ENCODE measurements at places on chromosomes 7 and 10.

- DNase-seq: no peak
Measured at GRCh38 chr7:69338144-69338543, 260.1 kb upstream of the AUTS2 start.

DNA sequence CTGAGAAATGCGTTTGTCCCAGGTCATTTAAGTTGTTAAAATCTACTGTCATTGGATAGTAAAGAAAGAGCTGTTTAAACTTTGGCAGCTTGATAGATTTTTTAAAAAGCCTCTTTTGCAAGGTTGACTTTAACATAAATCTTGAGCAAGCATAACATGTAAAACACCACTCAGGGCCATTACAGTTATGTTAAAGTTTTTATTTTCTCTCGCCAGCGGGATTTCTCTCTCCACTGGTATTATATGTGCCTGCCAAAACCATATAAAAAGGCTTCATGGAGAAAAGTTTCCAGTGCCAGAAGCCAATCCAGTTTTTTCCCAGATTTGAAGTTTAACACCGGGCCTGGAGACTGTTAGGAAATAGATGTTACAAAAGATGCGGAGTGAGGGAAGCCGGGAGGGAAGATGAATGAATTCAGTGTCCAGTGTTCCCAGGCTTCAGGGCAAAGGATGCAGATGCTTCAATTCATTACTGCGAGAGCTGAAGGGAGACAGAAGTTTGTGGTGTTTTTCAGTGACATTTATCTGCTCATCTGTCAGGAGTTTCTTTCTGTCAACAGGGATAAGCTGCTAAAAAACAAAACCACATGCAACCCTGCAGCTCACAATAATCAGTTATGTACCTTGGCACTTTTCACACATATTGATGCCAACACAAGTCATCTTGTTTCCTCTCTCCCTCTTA is 155.5 kb downstream of the SPAG6 start:
- DNase-seq: no peak

GRCh38 chr10:89280508-89280907 is 21.3 kb upstream of the IFIT2 start:
- no peak for DNase-seq

GRCh38 chr10:117694190-117694589 is 151.6 kb downstream of the EMX2 start:
- DNase-seq: no peak

- peak; percentile 28 for DNase-seq
Measured at GRCh38 chr10:49173201-49173772, 14.9 kb downstream of the TMEM273 start.

GRCh38 chr7:129702316-129702715 is 90.8 kb downstream of the NRF1 start:
- no peak for DNase-seq

GRCh38 chr7:111931016-111931517 is 275.1 kb downstream of the DOCK4 start:
- DNase-seq: no peak

DNA sequence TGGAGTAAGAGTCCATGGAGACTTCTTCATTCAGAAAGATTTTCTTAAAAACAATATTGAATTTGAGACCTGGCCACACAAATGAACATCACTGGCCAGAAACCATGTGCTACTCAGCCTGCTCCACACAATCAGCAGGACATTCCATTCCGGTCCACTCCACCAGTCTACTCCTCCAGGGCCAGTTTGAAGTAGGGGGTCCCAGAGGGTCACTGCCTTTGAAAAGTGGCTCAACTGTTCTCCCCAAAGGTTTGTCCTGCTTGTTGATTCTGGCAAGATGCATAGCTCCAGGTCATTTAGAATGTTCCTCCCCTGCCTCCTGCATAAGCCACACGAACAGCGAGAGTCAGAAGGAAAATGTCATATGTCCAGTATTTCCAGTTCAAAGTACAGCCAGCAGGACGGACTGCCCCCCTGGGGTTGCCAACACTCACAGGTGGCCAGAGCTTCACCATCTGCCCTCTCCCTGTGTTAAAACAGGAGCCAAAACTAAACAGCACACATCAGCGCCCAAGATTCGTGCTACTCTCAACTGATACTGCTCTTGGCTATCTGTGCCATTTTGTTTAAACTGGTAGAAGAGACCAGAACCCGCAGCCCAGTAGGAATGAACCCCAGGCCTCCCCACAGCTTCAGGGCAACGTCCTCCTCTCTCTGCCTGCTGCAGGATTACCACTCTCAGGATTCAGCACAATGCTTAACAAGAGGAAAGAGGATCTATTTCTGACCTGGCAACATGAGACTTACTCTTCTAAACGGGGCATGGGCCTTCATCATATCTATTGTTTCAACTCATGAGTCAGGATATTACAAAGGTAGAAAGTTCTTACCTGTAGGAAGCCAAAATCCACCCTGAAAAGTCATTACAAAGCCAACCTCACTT is 11.3 kb downstream of the GRB10 start:
- no peak for DNase-seq

- no peak for DNase-seq
Measured at GRCh38 chr7:149741629-149742028, 31.8 kb downstream of the ZNF467 start.

DNA sequence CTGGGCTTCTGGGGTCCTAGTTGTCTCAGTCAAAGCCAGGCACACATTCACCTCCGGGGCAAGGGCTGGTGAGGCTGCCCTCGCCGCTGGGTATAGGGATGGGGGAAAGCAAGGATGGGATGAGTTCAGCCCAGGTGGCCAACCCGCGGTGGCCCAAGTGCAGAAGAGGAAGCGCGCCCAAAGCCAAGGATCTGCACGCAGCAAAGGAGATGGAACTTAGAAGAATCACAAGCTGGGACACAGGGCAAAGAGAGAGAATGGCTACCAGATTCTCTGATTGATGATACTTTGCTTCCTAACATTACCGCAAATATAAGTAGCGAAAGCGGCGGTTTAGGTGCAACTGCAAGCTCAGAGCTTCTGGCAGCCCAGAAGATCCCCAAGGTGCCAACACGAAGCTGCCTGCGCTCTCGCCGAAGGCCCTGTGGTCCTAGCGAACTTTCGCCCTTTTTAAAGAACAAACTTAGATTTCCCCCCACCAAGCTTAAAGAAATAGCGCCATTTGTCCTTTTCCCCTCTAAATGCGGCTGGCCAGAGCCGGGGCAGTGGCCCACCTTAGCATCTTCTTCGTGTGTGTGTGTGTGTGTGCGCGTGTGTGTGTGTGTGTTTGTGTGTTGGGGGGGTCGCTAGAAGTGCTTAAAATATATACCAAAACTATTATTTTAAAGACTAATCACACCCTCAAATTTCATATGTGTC is 927 bp upstream of the MKX start:
- DNase-seq: no peak

- DNase-seq: no peak
Measured at GRCh38 chr7:22826593-22826992, 3.9 kb upstream of the TOMM7 start.

DNA sequence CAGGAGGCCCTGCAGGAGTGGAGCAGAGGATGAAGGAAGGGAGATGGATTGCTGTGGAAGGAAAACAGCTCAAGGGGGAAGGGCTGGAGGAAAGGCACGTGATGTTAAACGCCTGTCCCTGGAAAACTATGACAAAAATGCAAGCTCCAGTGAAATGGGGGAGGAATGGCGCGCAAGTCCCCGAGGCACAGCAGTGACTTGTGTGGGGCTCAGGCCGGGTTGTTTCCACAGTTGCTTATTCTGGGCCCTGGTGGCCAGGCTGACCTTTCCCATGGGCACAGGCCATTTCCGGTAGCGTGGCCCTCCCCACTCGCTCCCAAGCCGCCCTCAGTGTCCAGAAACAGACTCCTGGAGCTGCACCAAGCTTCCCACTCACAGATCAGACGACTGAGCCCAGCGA is 68.1 kb upstream of the PDGFA start:
- DNase-seq: no peak

DNA sequence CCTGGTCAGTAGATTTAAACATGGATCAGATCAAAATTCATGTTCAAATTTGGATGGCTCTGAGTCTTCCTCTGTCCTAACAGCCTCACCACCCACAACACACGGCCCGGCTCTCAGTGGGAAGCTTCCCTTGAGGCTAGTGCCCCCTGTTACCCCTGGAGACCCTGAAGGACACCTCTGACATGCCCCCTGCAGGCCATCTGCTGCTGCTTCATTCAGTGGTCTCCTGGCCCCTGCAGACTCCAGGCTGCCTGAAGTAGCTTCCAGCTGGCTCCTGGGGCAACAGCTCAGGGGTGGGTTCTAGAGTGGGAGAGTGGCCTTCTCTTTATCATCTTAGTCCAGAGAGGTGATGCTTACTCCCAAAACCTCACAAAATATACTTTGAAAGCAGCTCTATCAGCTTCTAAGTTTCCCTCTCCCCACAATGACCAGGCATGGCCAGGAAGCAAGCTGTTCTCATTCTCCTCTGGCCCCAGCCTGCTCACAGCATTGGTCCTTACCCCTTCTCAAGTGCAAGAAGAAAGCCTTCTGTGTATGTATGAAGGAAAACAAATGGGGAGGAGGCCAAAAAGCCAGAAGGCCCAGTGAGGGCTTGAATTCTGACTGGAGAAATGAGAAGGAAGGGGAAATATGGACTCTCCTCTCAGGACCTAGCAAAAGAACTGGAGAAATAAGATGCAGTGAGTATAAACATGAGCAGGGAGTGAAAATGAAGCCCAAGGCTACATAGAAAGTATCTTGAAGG is 189.6 kb upstream of the INHBA start:
- no peak for DNase-seq

DNA sequence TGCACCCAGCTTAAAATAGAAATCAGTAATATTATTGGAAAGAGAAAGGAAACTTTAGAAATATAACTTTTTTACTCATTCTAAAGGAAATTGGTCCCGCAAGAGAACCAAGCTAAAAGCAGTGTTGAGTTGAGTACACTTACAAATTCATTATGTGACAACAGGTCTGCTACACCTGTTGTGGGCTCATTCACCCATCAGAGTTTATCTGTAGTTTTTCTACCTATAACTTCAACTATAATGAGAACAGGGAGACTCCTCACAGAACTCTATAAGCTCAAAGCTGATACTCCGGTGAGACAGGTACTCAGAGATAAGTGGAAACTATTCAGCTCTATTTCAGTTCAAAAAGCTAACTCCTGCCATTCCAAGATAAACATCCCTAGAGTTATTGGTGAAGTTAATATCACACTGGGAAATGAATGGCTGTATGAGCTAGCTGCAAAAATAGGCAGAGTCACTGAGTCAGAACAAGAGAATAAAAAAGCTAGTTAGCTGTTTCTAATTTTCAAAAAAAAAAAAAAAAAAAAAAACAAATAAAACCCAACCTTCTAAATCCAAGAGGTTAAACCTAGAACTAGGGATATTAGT is 121.3 kb downstream of the PPP1R3A start:
- no peak for DNase-seq

- DNase-seq: no peak
Measured at GRCh38 chr10:83343676-83344075, 795.6 kb upstream of the GHITM start.

GRCh38 chr7:157551325-157552070 is 214.7 kb downstream of the DNAJB6 start:
- no peak for DNase-seq

DNA sequence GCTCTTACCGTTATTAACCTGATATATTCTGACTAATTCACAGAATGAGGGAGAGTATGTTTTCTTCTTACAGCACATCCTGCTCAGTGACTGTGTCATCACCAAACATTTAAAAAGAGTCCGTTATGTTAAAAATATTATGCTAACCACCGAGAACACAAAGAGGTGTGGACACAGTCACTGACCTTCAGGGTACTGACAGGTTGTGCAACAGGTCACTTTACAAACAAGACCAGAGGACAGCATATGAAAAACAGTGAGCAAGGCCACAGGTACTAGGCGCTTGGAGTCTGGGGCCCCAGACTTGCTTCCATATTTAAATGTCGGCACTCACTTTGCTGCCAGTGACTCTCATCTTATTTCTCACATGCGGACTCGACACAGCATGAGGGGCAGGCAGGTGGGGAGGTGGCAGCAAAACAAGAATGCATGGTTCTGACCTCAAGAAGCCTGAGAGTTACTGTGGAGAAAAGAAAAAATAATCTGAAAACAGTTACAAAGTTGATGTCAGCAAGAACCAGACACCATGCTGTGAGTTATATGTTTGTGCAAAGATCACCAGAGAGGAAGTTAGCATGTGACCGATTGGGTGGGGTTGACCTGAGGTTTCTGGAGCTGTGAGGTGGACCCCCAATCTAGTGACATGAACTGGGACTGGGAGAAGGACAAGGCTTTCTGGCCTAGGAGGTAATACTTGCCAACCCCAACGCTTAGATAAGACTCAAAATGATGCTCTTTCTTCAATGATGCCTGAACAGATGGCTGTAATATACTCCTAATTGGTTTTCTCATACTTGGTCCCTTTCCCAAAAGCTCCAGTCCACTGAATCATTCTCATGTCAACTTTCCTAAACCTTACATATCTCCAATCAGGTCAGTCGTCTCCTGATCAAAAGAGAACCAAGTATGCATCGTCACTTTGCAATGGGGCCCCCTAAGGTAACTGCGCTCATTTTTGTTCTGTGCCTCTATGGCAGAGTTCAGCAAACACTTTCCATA is 102.4 kb downstream of the HIPK2 start:
- no peak for DNase-seq

DNA sequence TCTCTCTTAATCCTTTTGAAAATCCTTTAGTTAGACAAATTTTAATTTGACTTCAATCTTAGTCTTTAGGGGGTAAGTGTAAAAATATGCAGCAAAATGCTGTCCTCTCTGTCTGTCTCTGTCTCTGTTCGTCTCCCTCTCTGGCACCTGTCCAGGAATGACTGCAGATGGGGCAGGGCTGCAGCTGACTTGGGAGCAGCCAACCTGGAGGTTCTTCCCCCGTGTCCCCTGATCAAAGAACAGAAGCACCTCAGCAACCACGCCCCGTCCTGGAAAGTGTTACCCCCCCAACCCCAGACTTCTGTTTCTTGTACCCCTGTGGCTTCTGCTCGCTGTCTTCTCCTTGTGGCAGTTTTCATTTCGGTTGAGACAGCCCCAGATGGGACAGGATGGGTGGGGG is 141.6 kb upstream of the NPS start:
- DNase-seq: no peak

DNA sequence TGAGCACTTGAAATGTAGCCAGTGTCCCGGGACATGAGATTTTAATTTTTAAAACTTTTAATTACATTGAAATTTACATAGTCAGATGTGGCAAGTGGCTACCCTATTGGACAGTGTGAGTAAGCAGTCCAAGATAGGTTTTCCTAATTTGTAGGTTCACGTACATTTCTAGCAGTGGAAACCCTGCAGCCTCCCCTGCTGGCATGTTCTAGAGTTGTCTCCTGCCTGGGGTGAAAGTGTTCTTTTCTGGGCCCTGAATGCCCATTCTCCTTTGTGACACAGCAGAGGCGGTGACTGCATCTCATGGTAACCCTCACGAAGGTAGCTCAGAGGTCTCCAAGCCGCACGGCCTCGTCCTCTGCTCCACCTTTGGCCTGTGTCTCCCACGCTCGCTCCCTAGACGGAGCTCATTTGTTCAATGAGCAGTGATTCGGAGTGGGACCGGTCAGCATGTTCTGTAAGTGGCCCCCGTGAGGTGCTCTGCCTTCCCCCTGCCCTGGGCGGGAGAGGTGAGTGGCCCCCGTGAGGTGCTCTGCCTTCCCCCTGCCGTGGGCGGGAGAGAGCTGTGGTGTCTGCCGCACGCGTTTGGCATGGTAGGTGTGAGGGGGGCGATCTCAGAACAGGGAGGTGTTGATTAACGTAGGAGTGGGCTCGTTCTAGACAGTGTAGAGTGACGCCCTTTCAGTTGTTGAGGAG is 18.0 kb downstream of the WDR37 start:
- DNase-seq: no peak

Data from ecto neural progenitor cell (in vitro differentiated cells).